ENCODE measurements at places on chromosomes 6 and 20.
A peak's percentile ranks its signal among the peaks of the same experiment; 100 is the strongest.

DNA sequence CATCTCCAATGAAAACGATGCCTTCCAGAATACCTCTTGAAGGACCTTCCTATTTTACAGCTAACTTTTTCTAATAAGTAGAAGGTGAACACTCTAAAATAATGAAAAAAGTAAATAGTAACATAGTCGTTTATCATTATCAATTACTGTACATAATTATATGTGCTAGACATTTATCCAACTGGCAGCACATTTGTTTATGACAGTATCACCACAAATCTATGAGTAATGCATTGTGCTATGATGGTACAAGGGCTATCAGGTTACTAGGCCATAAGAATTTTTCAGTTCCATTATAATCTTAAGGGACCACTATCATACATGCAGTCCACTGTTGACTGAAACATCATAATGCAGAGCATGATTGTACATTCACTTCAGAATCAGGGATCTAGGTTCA is 68.4 kb downstream of the ATG5 start:
- no peak overlapping the region for H3K4me3 ChIP-seq
- H3K4me1 ChIP-seq: peaks cover 46% of the 10 kb centered on the region
- H3K36me3 ChIP-seq: peaks cover 13% of the 10 kb centered on the region
- DNase-seq: no peak
- no peaks in the 10 kb centered on the region for H3K27me3 ChIP-seq

DNA sequence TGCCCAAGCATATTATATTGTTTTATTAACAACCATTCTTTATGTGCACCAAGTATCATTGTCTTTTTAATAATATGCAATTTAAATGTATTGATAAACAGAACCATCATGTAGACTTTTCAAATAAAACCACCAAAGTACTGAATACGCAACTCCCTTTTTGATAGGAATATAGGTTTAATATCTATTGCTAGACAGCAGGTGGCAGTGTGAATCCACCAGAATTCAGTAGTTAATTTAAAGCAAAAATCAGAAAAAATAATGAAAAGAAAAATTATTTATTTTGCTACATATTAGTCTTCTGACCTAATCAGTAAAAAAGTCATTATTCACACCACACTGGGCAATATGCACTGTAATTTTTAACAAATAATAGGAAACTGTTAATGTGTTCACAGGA is 143.7 kb downstream of the KLHL32 start:
- no peak for DNase-seq
- no peak overlapping the region for H3K27ac ChIP-seq
- no peaks in the 10 kb centered on the region for H3K27me3 ChIP-seq

- H3K27me3 ChIP-seq: peaks cover 36% of the 10 kb centered on the region
- H3K36me3 ChIP-seq: no peaks in the 10 kb centered on the region
- H3K27ac ChIP-seq: peak overlapping the region; percentile 74
- no peak for DNase-seq
- H3K4me3 ChIP-seq: peak overlapping the region; percentile 82
Observed at GRCh38 chr6:90298459-90299053, 1.9 kb upstream of the BACH2 start.

- no peak for DNase-seq
- H3K27ac ChIP-seq: no peak overlapping the region
- H3K4me1 ChIP-seq: no peaks in the 10 kb centered on the region
- H3K36me3 ChIP-seq: no peaks in the 10 kb centered on the region
- H3K4me3 ChIP-seq: no peak overlapping the region
Observed at GRCh38 chr20:55615818-55616217, 389.5 kb downstream of the CBLN4 start.

DNA sequence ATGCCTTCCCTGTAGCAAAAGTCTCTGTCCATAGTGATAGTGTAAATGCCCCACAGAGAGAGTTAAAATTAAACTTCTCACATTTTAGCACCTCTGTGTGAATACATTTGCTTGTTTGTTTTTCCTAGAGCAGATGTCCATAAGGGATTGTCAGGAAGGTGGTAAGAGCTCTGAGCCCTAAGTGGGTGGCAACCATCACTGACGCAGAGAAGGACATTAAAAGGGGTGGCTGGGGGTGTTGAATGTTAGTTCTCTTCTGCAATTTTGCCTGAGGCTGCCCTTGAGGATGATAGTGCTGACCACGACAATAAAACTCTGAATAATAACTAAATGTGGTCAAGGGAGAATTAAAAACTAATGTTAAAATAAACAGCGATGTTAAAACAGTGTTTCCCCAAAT is 174.3 kb upstream of the ID4 start:
- peak overlapping the region; percentile 21 for H3K4me3 ChIP-seq
- H3K27ac ChIP-seq: peak overlapping the region; percentile 87
- H3K27me3 ChIP-seq: no peaks in the 10 kb centered on the region
- no peak for DNase-seq

DNA sequence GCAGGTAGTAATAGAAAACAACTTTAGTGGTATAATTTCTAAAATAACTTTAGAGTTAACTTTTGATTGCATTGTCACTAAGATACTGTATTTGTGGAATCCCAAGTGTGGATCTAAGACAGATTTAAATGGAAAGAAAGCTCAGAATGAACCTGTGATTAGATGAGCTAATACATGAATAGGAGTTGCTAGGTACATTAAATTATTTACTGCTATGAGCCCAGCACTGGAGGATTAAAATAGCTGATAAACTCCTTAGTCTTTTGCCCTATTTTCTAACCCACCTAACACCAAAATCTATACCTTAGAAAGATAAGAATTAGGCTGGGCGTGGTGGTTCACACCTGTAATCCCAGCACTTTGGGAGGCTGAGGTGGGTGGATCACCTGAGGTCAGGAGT is 10.8 kb downstream of the SNRPC start:
- H3K36me3 ChIP-seq: peaks cover 9% of the 10 kb centered on the region
- H3K27ac ChIP-seq: no peak overlapping the region
- H3K4me3 ChIP-seq: no peak overlapping the region

DNA sequence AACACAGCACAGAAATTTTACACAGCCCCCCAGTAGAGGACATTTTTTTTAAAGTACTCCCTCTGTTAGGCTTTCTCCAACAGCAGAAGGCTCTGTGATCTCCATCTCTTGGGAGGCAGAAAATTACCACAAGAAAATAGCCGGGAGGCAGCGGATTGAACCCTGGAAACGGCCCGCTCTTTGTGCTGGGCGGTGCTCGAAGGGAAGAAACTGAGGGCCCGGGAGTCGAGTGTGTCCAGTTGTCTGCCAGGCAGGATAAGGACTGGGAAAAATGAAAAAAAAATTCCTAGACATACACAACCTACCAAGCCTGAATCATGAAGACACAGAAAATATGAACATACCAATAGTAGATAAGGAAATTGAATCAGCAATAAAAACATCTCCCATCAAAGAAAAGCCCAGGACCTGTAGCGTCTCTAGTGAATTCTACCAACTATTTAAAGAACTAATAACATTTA is 31.5 kb downstream of the POM121L2 start:
- H3K4me1 ChIP-seq: peaks cover 14% of the 10 kb centered on the region
- H3K4me3 ChIP-seq: peak overlapping the region; percentile 97
- H3K36me3 ChIP-seq: no peaks in the 10 kb centered on the region
- peaks cover 69% of the 10 kb centered on the region for H3K27me3 ChIP-seq
- no peak for DNase-seq

DNA sequence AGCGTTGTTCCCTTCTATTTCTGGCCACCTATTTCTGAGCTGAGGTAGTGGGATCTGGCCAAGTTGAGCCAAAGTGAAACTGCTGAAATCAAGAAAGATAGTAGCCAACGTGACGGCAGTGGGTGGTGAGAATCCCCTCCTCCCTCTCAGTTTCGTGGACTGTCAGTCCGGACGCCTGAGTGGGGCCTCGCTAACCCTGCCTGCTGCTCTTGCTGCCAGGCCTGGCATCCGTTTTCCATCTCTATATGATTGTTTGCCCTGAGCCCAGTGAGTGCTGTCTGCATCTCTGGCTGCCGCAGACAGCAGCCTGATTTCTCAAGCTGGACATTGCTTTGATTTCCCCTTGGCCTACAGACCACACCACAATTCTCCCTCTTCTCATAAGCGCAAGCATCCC is 23.5 kb upstream of the PAX1 start:
- H3K4me1 ChIP-seq: peaks cover 13% of the 10 kb centered on the region
- H3K36me3 ChIP-seq: no peaks in the 10 kb centered on the region
- H3K4me3 ChIP-seq: no peak overlapping the region

GRCh38 chr20:42183147-42183546 is 565.0 kb upstream of the CHD6 start:
- H3K36me3 ChIP-seq: no peaks in the 10 kb centered on the region
- no peak overlapping the region for H3K4me3 ChIP-seq
- H3K4me1 ChIP-seq: no peaks in the 10 kb centered on the region
- H3K27ac ChIP-seq: no peak overlapping the region

DNA sequence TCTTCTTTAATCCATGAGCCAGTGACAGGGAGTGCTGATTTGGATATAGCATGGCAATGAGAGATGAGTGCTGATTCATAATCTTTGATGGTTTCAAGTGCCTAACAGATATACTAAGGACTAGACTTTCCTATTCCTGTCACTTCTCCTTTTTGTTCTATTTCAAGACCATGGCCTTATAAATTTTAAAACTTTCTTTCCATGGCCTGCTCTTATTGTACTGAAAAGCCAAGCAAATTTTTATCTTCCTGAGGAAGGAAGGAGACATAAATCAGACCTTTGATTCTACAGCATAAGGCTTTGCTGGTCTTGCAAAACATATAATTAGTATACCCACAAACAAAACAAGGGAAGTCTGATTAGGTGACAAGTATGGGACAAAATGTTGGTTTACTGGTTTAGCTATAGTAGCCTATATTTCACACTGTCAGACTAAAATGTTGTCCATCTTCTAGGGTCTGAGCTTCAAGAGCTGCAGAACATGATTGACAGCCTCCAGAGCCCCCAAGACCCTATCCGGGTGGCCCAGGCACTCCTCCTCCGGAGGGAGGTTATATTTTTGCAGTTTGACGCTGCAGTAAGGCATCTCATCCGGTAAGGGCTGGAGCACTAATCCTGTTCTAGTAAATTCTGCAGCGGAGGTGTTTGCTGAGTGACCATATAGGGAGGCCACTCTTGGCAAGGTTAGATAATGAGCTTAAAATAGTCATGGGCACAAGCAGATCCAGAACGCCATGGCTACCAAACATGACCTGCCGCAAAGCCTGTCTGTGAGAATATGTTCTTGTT is 82.3 kb downstream of the CD164 start:
- peaks cover 52% of the 10 kb centered on the region for H3K4me1 ChIP-seq
- H3K4me3 ChIP-seq: no peak overlapping the region
- H3K27me3 ChIP-seq: no peaks in the 10 kb centered on the region
- no peaks in the 10 kb centered on the region for H3K36me3 ChIP-seq
- peak overlapping the region; percentile 44 for H3K27ac ChIP-seq

DNA sequence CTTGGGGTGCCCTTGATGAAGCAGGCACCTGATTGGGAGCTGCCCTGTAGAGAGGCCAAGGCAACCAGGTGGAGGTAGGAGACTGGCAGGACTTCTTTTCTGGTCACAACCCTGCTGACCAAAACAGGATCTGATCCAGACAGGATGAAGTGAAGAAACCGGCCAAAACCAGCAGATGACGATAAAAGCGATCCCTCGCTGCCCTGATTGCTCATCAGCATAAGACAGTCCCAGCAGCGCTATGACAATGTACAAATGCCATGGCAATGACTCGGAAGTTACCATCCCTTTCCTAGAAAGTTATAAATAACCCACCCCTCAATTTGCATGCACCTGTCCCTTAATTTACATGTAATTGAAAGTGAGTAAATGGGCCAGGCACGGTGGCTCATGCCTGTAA is 88.4 kb upstream of the PDE10A start:
- peaks cover 7% of the 10 kb centered on the region for H3K27me3 ChIP-seq
- no peak for DNase-seq
- no peaks in the 10 kb centered on the region for H3K36me3 ChIP-seq
- H3K27ac ChIP-seq: no peak overlapping the region
- H3K4me3 ChIP-seq: no peak overlapping the region

DNA sequence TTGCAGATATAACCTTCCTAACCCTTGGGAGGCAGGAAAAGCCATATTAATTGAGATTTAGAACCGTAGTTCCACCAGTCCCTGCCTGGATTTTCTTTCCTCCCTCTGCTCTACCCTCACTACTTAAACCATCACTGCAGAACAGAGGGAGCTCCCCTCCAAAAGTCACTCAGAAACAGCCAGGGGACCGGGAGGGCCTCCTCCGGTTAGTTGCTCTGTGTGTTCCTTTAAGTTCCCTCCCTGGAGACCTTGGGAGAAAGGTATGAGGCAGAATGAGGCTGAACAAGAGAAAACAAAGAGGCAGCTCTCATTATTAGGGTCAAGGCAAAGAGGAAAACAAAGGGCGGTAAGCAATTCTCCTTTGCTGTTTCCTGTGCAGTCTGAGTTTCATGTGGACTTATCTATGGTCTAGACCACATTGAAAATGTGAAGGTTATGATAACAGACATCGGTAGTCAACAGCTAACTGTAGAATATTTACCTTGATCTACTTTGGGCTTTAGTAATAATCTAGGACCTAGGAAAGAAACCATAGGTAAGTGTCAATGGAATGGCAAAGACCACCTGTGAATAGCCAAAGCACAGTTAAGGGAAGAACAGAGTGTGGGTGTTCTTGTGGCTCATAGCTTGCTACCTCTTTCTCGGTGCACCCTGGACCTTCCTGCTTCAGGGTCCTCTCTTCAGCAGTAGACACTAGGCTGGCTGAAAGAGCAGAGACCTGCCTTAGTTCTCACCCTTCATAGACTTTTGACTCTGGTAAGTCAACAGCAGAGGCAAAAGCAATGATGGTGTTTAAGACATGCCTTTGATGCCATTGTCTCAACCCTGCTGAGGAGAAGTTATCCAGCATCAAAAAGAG is 250.9 kb upstream of the CITED2 start:
- no peaks in the 10 kb centered on the region for H3K27me3 ChIP-seq
- H3K36me3 ChIP-seq: no peaks in the 10 kb centered on the region
- no peak for DNase-seq
- peaks cover 11% of the 10 kb centered on the region for H3K4me1 ChIP-seq

GRCh38 chr20:10367943-10368701 is 65.9 kb downstream of the MKKS start:
- H3K36me3 ChIP-seq: no peaks in the 10 kb centered on the region
- H3K27me3 ChIP-seq: peaks cover 3% of the 10 kb centered on the region
- no peak overlapping the region for H3K27ac ChIP-seq
- DNase-seq: no peak

- H3K27ac ChIP-seq: no peak overlapping the region
- no peak overlapping the region for H3K4me3 ChIP-seq
- no peak for DNase-seq
Observed at GRCh38 chr20:20803011-20803410, 90.6 kb upstream of the RALGAPA2 start.

GRCh38 chr6:149859368-149859767 is 4.8 kb downstream of the LRP11 start:
- peaks cover 10% of the 10 kb centered on the region for H3K36me3 ChIP-seq
- H3K27ac ChIP-seq: peak overlapping the region; percentile 64
- peak overlapping the region; percentile 49 for H3K4me3 ChIP-seq
- DNase-seq: no peak
- H3K27me3 ChIP-seq: no peaks in the 10 kb centered on the region

GRCh38 chr20:3084283-3084985 is at the start of gene AVP:
AVP (minus strand) TSS chr20:3084724; CDS start chr20:3084674, 50 bp downstream.
- H3K36me3 ChIP-seq: no peaks in the 10 kb centered on the region
- H3K27me3 ChIP-seq: peaks cover 61% of the 10 kb centered on the region
- peak within 1 kb of the TSS; percentile 52 for H3K4me3 ChIP-seq

- no peaks in the 10 kb centered on the region for H3K27me3 ChIP-seq
- DNase-seq: no peak
- no peak overlapping the region for H3K4me3 ChIP-seq
- peaks cover 2% of the 10 kb centered on the region for H3K4me1 ChIP-seq
- peaks cover 3% of the 10 kb centered on the region for H3K36me3 ChIP-seq
Observed at GRCh38 chr6:42025845-42026243, 24.5 kb upstream of the TAF8 start.
